ENCODE measurements at places on chromosomes 3 and 15.

GRCh38 chr15:26804063-26804804 lies 31.4 kb upstream of the GABRB3 start:
- no peak for DNase-seq

DNA sequence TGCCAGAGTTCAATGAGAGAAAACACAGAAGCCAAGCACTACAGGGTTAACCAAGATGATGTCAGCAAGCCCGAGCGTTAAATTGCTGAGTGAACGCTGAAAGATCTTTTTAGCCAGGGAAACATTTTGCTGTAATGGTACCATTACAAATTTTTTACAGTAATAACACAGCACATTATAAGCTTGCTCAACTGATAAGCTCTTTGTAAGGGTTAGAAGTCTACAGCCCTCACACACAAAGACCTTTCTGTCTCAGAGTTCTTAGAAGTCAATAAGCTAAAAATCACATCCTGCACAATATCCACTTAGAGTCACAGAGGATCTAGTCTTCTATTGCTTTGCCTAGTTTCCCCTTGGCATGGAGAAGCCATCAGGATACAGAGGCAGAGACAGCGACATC lies 29.9 kb downstream of the CHSY1 start:
- no peak for DNase-seq

DNA sequence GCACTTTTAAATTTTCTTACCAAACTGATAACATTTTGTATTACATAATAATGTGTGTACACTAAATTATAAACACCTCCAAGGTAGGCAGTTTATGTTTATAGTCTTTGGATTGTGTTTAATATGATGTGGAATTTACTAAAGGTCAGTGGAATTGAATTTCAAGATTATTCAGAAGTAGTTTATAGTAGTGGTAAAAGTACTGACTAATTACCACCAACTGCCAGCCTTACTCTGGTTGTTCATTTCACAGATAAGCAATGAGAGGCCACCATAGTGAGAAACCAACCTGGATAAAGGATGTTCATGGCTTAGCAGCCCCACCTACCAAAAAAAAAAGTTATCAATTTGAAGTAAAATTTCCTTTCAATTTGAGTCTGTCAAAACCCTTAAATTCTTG lies 54.0 kb upstream of the EIF5A2 start:
- no peak for DNase-seq

DNA sequence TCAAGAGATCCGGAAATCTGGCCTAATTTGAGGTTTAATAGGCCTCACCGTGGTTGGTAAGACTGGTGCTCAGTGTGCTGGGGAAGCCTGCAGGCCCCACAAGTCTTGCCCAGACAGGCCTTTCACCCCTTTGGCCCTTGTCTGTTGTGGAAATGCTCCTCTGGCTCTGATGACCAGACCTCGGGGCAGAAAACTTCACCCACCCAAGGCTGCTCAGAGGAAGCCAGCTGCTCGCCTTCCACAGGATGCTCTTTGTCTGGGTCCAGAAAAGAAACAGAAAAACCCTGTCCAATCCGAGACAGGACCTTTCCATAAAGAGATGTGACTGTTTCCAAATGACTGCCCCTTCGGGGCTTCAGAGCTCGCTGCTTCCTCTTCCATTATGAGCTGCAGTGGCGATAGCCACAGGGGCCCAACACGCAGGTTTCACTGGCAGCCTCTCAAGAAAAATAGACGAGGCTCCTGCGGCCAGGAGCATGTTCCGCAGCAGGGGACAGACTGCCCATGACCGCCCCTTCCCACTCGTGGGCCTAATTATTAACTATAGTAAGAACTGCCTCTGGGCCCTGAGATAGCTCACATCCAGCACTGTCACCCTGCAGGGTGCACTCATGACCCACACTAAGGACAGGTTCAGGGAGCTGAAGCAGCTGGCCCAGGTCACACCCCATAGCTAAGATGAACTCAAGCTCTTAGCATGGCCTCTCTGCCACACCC lies 6.8 kb upstream of the SNX22 start:
- DNase-seq = no peak

GRCh38 chr3:14434126-14434497 lies 31.7 kb downstream of the SLC6A6 start:
- no peak for DNase-seq

DNA sequence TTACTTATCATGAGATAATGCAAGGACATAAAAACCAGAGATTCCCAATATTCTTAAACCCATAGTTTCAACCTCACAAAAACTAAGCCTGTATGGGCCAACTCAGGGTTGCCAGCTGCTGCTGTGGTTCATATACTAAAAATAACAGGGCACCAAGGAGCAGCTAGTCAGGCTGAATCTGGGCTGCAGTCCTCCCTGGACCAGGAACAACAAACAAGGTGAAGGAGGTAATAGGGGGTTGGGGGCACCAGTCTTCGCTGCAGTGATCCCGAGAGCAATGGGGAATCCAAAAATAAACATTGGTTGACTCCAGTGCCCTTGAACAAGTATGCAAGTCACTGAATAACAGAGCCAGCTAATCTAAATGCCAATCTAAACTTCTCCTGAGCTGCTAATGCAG lies 108.9 kb downstream of the MECOM start:
- no peak for DNase-seq

GRCh38 chr3:1087066-1087560 lies 5.7 kb upstream of the CNTN6 start:
- DNase-seq = peak; percentile 22

GRCh38 chr15:64947211-64947610 lies 35.5 kb downstream of the ANKDD1A start:
- DNase-seq = no peak

GRCh38 chr15:63088533-63089245 lies 33.0 kb upstream of the LACTB start:
- DNase-seq = no peak

GRCh38 chr3:134008630-134009156 lies 21.0 kb downstream of the SLCO2A1 start:
- DNase-seq = peak; percentile 19

GRCh38 chr15:98651036-98651481 lies 2.7 kb downstream of the IGF1R start:
- DNase-seq = no peak

- no peak for DNase-seq
Observed at GRCh38 chr3:10206166-10206511, 41.4 kb downstream of the IRAK2 start.

DNA sequence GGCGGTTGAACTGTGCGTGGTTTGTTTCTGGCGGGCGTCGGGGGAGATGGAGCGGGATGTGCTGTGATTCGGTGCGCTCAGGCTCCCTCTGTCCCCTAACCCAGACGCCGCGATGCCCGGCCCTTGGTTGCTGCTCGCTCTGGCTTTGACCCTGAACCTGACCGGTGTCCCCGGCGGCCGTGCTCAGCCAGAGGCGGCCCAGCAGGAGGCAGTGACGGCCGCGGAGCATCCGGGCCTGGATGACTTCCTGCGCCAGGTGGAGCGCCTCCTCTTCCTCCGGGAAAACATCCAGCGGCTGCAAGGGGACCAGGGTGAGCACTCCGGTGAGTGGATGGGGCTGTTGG lies 1.2 kb downstream of the TRH start:
- DNase-seq = no peak

DNA sequence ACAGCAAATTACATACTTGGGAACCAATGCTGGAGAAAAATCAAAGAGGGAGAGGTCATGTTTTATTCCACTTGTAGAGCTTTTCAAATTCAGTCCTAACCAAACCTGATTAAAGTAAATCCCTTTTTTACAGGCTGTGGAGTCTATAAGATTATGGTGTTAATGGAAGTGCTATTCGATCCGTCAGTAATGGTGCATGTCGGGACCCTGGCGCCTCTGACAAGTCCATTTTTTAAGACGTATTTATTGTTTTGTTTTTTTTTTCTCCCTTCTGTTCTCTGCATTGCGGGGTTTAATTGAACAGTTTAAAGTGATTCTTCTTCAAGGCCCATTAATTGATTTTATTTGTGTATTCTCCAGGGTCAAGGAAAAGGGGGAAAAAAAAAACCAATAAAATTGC lies 725.9 kb downstream of the TUSC7 start:
- DNase-seq = no peak

DNA sequence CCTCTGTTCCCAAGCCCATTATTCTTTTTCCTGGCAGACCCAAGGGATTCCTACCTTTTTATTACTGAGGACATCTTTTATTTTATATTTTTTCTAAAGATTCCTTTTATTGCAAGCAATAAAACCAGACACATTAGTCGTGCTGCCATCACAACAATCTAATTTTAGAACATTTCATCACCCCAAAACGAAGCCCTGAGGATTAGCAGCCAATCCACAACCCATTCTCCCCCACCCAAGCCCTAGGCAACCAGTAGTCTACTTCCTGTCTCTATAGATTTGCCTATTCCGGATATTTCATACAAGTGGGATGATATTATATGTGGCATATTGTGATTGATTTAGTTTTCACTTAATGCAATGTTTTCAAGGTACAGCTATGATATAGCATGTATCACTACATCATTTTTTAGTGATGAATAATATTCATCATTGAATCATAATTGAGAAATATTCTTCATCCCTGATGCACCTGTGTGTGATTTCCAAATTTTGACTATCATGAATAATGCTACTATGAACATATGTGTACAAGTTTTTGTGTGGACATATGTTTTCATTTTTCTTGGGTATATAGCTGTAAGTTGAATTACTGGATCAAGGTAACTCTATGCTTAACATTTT lies 65.7 kb downstream of the IL1RAP start:
- no peak for DNase-seq

- no peak for DNase-seq
Observed at GRCh38 chr15:27050163-27050562, 79.2 kb downstream of the GABRG3 start.

- no peak for DNase-seq
Observed at GRCh38 chr3:64863226-64864212, 175.7 kb upstream of the ADAMTS9 start.

DNA sequence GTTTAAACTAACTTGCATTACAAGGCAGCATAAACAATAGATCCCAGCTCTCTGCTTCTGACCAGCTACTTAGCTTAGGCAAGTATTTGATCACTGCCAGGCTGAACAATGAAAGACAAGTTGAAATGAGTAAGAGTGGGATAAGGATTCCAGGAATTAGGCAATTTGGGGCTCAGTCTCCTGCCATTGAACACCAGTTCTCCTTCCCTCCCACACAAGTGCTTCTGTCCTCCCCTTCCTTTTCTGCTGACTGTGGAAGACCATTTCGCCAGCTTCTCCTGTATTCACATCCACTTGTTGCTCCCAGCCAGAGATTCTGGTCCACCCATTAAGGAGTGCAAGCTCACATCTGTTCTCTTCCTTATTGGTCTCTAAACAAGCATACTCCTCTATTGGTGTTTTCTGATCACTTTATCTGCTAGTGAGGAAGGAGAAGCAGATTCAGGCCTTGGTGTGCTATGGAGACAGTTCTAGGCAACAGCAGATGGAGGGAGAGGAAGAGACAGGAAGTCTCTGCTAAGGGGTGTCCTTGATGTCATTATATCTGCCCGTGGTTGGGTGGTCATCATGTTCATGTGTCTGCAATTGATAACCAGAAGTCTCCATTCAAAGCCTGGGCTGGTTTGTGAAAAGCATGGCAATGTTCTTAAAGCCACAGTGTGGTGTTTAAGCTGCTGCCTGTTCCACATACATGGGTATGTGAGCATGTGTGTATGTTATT lies 121.5 kb downstream of the PLCL2 start:
- no peak for DNase-seq

GRCh38 chr3:134928819-134929218 lies 133.8 kb downstream of the EPHB1 start:
- no peak for DNase-seq

DNA sequence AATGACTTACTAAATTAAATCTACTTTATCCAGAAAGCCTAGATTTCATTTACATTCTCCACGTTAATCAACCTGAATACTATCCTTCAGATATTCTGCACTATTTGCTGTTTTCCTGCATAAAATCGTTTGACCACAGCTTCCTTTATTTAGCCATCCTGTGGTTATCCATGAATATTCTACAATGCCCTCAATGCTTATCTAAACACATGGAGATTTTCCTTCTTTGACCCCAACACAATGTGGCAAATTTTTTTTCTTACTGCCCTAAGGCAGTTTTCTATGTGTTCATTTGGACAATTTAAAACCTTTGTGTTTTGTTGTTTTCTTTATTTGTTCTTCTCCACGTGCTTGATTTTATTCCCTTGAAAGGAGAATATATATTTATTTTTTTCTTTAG lies 495.5 kb upstream of the ROBO1 start:
- no peak for DNase-seq

- no peak for DNase-seq
Observed at GRCh38 chr15:45904019-45904418, 269.2 kb downstream of the SQOR start.

DNA sequence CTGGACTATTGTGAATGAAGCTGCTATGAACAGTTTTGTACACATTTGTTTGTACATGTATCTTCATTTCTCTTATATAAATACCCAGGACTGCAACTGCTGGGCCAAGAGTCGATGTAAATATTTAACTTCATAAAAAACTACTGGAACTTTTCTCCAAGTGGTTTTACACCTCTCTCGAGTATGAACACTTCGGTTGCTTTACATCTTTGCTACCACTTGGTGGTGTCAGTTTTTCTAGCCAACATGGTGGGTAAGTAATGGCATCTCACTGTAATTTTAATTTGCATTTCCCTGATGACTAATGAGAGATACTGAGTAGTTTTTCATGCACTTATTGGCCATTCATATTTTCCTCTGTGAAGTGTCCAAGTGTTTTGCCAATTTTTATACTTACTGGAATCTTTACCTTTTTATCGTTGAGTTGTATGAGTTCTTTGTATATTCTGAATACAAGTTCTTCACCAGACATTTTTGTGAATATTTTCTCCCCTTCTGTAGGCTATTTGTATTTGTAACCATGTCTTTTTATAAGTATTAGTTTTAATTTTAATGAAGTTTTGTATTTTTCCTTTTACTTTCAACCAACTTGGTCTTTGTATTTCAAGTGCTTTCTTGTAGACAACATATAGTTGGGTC lies 44.4 kb downstream of the PCOLCE2 start:
- peak; percentile 26 for DNase-seq

DNA sequence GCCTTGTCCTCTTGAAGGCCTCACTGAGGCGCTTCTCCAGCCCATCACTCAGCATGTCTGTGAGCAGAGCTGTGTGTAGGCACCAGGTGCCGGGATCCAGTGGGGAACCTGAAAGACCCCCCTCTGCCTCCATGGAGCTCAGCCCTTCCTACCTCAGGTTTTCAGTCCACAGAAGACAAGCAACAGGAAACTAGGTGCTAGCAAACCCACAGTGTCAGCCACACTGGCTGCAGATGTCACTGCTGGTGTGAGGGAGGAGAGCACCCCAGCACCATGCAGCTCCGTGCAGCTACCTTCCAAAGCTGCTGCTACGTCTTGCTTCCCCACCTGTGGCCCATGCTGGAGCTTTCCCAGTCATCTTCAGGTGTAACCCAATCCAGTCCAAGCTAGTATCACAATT lies 17.9 kb downstream of the PSTPIP1 start:
- no peak for DNase-seq

GRCh38 chr15:55992769-55993110 lies 672 bp downstream of the NEDD4 start:
- DNase-seq = no peak

GRCh38 chr3:46844881-46845312 lies 18.3 kb downstream of the MYL3 start:
- DNase-seq = no peak

DNA sequence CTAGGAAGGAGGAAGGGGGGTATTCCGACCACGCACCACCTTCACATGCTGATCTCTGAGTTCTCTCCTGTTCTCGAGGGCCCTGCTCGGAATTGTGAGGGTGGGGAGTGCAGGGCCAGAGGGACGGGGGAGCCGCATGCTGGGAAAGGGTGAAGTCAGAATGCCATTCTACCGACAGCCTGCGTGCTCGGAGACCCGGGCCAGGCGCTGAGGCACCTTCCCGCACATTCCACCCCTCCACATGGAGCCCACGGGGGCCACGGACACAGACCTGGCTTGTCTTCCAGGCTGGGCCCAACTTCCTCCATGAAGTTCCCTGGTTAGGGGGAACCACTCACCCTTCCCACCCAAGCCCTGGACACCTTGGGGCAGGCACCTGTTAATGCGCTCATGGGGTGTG lies 28.7 kb upstream of the PIGZ start:
- no peak for DNase-seq

Measured in hepatic stellate cell (primary cell).